ENCODE measurements at places on chromosomes 13 and 19.
A peak's percentile ranks its signal among the peaks of the same experiment; 100 is the strongest.

GRCh38 chr13:98171900-98172589 lies 5.0 kb downstream of the RNF113B start:
- DNase-seq = peak; percentile 19

DNA sequence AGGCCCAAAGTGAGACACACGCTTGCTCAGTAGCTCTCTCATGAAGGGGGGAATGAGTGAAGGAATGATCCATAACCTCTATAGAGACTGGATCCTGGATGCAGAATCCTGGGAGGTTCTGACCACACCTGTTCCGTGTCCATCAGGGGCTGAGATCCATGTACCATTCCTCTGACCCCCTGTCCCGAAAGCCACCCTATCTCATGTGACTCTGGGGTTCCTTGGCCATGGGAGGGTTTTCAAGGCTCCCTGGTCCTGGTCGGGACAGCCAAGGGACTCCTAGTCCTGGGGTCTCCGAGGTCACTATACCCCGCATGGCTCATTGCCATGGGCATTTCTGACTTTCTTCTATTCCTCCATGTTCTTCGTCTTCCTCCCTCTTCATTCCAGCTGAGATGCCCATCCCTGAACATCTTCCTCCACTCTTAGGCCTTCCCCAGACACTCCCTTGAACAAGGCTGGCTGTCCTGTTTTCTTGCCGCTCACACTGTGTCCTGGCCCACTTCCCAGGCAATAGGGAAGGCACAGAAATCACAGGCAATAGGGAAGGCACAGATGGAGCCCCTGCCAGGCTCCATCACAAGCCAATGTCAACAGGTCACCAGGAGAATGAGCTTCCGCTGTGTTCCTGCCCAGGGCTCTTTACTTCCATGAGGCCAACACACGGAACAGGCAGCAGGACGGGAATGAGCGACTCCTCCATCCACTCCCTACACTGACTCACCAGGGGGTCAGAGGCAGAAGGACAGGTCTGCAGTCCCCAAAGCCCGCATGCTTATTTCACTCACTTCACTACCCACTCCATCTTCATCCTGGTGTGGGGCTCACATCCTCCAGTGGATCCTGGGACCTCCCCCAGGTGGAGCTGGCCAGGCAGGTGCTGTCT lies 3.2 kb downstream of the CEACAM5 start:
- DNase-seq = no peak

DNA sequence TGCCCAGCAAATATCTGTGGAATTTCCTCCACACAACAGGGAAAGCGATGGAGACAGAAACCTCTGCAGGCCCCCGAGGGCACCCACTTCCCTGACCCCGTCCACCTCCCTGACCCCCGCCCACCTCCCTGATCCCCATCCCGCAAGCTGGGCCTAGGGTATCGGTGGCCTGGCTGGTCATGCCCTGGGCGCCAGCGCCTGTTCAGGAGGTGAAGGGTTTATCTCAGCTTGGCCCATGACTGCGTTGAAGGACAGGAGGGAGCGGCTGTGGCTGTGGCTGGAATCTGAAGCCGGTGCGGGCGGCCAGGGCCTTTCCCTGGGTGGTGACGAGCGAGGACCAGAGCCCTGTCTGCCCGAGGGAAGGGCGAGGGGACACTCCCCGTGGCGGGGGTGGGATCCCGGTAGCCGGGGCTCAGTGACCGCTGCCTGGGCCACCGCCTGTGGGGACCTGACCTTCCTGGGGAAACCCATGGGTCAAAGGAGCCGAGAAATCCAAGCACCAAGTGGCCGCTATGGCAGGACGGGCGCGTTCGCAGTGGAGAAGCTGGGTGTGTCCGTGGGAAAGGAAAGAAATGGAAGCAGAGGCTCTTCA lies 20.7 kb downstream of the GAS6 start:
- no peak for DNase-seq

DNA sequence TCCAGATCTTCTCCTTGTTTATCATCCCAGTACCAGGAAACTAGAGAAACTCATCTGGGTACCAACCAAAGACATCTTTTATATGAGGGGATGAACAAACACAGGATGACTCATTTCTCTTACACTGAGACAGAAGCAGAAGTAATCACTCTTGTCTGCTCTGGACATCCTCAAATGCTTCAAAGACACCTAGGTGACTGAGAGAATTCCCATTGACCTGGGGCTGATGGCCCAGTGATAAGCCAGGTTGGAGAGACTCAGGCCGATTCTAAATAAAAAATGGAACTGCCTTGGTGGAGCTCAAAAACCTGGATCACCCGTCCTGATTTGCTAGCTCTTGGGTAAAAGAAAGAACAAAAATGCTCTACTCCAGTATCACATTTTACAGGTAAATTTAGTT lies 182.2 kb downstream of the ZNF486 start:
- DNase-seq = no peak

GRCh38 chr19:32837531-32837930 lies 32.0 kb downstream of the SLC7A9 start:
- DNase-seq = no peak

DNA sequence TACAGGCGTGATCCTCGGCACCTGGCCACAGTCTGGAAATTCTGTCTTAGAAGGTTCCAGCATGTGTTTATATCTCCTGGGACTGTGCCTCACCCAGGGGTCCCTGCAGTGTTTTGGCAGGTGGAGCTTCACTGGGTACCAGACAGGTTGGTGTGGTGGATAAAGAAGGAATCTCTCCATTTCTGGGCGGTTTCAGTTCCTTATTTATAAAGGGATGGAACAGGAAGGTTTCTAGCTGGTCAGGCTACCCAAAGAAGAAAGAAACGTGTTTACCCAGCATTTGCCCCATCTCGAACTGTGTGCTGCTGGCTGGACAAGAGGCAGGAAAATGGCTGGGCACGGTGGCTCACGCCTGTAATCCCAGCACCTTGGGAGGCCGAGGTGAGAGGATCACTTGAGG lies 9.8 kb downstream of the PNPLA6 start:
- DNase-seq = no peak

DNA sequence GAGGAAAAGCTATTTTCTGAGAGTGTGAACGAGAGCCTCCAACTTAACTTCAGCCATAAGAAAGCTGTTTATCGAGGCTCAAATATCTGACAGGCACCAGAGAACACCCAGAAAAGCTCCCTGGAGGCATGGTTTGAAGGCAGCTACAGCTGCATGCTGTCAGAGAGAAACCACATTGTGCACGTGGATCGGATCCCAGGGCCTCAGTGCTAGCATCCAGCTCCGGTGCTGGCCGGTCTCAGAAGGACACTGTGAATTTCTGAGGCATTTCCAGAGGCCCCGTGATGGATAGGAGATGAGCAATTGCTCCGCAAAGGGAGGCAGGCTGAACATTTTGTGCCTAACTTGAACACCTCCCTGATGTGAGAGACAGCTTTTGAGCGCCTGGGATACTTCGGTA lies 315.7 kb downstream of the FGF9 start:
- DNase-seq = no peak

DNA sequence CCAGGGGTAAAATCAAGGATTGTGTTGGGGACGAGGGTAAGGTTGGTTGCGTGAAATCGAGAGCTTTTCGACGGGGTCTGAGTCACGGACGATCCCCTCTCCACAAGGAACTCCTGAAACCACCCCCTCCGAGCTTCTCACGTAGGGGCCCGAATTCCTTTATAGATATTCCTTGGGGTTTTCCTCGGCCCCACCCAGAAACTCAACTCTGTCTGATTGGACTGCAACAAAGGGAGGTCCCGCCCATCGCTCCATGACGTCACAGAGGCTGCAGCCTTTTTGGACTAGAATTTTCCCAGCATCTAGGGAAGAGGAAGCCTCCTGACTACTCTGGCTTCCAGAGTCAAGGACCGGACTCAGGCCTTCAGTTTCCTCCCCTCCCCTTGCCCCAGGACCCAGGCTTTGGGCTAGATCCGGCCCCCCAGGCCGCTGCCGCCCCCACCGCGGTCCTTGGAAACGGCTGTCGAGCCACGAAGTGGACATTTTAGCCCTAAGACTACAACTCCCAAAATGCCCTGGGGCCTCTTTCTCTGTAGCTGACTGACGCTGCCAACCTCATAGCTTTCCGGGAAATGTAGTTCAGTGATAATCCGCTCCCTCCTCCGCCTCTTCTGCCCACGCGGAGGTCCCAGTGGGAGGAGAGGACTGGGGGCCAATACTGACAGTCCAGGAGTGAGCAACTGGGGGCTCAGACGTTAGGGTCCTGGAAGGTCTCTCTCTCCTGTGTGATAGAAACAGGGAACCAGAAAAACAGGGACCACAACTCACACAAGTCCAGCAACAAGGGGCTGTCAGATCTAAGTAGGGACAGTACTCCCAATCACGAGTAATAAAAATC lies at the start of gene IZUMO1:
IZUMO1 (minus strand) TSS at position 172 of the 838 bp plus-strand sequence. CDS start 1,050 bp downstream, outside the sequence.
- DNase-seq = no peak

GRCh38 chr13:23731709-23732108 lies 157.5 kb downstream of the MIPEP start:
- no peak for DNase-seq

- DNase-seq = no peak
These were observed 6.6 kb upstream of the CD79A start for GRCh38 chr19:41870401-41870873.

DNA sequence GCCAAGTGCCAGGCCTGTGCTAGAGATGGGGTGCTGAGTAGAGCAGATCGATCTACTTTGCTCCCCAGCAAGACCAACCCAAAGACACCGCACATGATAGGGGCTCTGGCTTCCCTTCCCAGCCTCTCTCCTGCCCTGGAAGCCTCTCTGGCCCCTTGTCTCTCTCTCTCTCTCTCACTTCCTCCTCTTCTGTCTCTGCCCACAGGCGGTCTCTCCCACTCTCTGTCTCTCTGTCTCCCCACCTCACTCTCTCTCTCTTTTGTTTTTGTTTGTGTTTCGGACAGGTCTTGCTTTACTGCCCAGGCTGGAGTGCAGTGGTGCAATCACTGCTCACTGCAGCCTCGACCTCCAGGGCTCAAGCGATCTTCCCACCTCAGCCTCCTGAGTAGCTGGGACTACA lies 1.3 kb downstream of the SELENOV start:
- no peak for DNase-seq

DNA sequence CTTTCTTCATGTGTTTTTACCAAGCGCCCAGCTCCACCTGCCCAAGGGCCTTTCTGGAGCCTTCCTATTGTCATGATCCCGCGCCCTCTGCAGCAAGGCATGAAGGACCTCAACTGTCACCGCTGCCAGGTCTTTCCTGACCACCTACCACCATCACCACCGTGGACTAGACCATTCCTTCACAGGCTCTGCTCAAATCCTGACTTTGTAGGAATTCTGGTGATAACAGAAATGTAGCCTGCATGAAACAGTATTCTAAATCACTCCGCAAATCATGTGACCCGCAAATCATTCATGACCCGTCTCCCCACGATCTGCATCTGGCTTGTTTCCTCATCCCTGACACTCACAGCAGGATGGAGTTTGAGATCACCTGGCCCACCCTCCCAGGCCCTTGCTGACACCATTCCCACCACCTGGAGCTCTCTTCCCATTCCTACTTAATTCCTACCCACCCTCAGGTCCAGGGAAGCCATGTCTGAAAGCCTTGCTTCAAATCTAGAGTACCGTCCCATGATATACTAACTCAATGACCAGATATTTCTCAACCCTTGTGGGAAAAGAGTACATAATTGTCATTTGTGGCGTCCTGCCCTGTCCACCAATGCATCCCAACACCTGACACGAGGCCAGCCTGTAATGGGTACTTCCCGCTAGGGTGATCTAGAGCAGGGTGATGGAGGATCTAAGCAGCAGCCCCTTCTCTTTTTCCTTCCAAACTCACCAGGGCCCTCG lies 1.3 kb downstream of the UBE2S start:
- DNase-seq = no peak

- DNase-seq = no peak
These were observed 784 bp downstream of the PIBF1 start for GRCh38 chr13:72782717-72783116.

DNA sequence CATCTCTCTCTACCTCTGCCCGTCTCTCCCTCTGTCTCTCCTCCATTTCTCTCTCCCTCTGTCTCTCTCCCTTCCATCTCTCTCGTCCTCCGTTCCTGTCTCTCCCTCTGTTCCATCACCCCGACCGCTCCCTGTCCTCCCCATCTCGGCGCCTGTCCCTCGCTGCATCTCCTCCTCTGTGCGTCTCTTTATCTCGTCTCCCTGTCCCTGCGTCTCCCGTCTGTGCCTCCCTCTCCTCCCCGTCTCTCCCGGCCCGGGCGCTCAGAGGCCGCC lies 4.6 kb downstream of the GRIN2D start:
- no peak for DNase-seq

GRCh38 chr13:50882816-50883435 lies 26.7 kb upstream of the RNASEH2B start:
- no peak for DNase-seq

DNA sequence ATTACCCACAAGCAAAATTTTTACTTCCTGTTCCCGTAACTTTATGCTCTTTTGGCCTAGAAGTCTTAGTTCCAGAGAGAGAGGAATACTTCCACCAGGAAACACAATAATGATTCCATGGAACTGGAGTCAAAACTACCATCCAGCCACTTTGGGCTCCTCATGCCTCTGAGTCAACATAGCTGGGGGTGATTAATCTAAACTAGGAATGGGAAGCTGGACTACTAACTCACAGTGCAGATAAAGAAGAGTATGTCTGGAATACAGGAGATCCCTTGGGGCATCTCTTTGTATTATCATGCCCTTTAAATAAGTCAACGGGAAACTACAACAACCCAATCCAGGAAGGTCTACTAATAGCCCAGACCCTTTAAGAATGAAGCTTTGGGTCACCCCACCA lies 8.9 kb upstream of the ELF1 start:
- DNase-seq = no peak

All from LoVo (cell line).